ENCODE measurements at places on chromosomes 12 and 14. TPM values are rescaled to one million over a fixed set of nuclear protein-coding genes. Genes with fewer than 3 reads are reported as not detected.

DNA sequence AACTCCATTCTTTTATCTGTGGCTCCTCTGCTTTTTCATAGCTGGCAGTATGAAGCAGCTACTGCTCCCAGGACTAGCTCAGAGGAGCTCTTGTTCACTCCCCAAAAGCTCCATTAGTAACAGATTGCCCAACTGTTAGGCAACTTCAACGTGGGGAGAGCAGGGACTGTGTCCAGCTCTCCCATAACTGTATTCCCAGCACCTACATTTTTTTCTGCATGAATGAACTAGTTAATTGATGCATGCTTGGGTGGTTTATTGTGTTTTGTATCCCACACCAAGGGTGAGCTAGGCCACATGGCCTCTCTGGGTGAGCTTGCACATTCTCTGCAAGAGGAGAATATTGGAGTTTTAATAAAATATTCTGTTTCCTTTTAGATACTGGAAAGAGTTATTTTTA lies 15.2 kb downstream of the STON2 start:
- H3K27me3 ChIP-seq: no peaks in the 10 kb centered on the region
- DNase-seq: no peak
- no peaks in the 10 kb centered on the region for H3K36me3 ChIP-seq

Gene RNU4-1
- 3,518 TPM for total RNA-seq

Gene CLEC9A
- 0.17 TPM for total RNA-seq

Gene FGF23
- total RNA-seq: not detected

- no peaks in the 10 kb centered on the region for H3K27me3 ChIP-seq
- no peak for DNase-seq
- peak overlapping the region; percentile 62 for H3K27ac ChIP-seq
- H3K4me3 ChIP-seq: no peak overlapping the region
- no peaks in the 10 kb centered on the region for H3K36me3 ChIP-seq
Measured at GRCh38 chr12:118307069-118307954, 65.4 kb downstream of the TAOK3 start.

GRCh38 chr12:8145754-8146441 lies 10.9 kb upstream of the ZNF705A start:
- no peaks in the 10 kb centered on the region for H3K27me3 ChIP-seq
- peak; percentile 77 for DNase-seq
- H3K36me3 ChIP-seq: no peaks in the 10 kb centered on the region
- no peaks in the 10 kb centered on the region for H3K4me1 ChIP-seq
- no peak overlapping the region for H3K4me3 ChIP-seq
